ENCODE measurements at places on chromosomes 2 and 18.

GRCh38 chr18:56108478-56109367 lies 520.7 kb upstream of the TCF4 start:
- no peak for DNase-seq

- no peak for DNase-seq
Observed at GRCh38 chr2:216658757-216659156, 25.5 kb downstream of the IGFBP2 start.

DNA sequence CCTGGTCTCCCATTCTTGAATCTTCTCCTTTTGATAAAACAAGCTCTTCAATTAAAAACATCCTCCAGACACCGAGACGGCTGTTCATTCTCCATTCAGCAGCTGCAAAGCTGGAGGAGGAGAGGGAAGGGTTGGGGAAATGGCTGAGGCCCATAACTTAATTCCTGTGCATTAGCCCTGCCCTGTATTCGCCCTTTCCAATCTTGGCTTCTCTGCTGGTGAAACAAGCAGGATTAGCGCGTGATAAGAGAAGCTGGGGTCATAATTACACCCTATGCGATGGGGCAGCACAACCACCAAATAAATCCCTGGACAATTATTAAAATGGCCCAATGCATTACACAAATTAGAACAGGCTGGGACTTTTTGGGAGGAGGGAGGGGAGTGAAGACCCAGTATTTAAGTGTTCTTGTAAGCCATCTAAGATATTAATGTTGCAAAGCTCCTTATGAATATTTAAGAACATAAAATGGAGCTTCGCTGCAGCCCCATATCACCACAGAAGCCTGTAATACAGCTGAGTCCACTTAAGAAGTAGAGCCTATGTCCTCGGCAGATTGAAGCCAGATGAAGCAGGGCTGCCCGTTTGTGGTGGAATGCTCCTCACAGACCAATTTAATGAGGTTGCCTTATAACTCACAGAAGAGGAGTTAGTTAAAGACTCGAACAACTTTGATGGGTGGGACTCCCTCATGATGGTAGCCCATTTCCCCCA lies 176.6 kb upstream of the SKOR2 start:
- DNase-seq, result no peak

GRCh38 chr2:43819491-43820163 lies 19.0 kb downstream of the ABCG5 start:
- DNase-seq, result no peak

DNA sequence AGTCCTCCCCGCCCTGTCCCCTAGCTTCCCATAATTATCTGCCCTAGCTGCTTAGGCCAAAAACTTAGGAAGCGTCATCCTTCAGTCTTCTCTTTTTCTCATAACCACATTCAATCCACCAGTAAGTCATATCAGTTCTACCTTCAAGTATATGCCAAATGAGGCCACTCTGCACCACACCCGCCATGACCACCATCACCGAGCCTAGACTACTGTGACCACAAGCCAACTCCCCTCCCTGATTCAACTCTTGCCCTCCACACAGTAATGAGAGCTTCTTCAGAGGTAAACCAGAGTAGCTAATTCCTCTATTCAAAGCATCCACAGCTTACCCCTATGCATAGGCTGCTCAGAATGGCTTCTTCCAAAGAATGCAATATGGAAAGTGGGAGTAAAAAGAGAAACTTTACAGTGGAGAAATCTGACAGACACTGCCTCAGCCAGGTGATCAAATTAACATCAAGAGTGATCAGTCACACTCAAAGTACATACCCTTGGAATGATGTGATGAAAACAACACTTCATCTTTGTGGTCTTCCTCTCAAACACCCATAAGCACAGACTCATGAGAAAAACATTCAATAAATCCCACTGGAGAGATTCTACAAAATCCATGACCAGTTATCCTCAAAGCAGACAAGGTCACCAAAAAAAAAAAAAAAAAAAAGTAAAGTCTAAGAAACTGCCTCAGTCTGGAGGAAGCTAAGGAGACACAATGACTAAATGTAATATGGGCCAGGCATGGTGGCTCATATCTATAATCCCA lies 17.7 kb downstream of the MBOAT2 start:
- DNase-seq, result no peak

DNA sequence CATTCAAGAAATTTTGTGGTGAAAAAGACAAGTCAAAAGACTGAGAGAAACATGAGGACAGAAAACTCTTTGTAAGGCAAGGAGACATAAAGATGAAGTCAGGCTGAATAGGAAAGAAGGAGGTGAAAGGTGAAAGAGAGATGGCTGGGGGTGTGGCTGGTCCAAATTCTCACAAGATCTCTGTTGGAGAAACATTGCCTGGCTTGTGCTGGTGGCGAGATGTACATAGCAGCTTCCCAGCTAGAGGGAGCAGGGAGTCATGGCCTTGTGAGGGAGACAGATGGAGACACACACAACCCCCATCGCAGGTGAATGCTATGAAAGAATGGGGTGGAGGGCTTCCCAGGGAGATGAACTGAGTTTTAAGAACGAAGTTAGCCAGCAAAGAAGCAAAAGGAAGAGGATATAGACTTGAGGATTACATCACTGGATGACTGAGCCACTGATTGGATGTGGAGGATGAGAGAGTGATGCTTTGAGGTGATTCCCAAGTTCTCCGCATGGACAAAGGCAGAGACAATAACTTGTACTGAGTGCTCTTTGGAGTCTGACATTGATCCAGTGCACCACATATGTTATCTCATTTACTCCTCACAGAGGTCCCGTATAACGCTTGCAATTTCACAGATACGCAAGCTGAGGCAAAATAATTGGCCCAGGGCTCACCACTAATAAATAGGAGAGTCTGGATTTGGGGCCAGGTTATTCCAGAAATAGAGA lies 3.7 kb upstream of the EMX1 start:
- no peak for DNase-seq

DNA sequence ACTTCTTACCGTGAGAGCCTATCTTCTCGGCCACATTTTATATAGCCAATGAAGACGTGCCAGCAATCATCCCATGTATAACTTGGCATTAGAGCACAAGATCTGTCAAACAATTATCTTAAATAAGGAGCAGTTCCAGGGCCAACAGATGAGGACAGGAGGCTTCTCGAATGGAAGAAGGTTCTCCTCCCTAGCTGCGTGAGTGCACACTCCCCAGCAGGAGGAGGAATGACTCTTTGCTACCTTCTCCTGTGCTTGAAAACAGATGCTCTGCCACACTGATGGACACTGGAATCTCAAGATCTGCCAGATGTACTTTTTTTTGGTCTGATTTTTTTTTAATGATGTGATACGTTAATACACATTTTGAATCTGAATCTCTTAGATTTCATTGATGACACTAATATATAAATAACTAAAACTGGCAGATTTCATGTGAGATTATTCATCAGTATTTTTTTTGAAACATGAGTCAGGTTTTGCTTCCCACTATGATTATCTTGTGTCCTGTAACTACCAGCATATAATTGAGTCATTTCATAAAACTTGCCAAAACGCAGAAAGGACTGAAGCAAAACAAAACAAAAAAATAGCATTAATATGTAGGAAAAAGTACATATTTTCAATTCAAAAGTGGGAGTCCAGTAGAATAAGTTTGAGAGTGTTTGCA lies 626 bp upstream of the VIT start:
- no peak for DNase-seq

DNA sequence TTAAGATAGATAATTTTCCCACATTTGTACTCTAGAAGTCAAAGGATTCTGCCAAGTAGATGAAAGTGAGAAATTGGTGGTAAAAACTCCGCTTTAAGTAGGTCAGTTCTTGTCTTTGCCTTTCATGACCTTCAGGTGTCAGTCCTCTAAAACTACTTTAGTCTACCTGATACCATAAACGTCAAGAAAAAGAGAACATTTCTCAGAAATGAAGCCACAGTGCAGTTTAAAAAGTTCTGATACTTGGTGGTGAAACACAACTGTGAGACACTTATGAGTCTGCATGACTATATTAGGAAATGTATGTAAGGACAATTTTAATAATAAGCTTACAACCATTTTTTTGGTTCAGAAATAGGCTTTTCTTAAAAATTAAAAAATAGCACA lies 583.3 kb downstream of the SATB2 start:
- no peak for DNase-seq
